ENCODE measurements at places on chromosomes 1 and 21. TPM values are rescaled to one million over a fixed set of nuclear protein-coding genes. Genes with fewer than 3 reads are reported as not detected.
A peak's percentile ranks its signal among the peaks of the same experiment; 100 is the strongest.

PTPN14 gene
- total RNA-seq: 15.7 TPM

FOXO6 gene
- total RNA-seq: 1.00 TPM

CAMTA1 gene
- total RNA-seq: 102 TPM

APCS gene
- total RNA-seq: not detected

- no peak for DNase-seq
Observed at GRCh38 chr1:114259511-114260160, 106.0 kb upstream of the SYT6 start.

- no peak for DNase-seq
Observed at GRCh38 chr1:197066277-197066676, 783 bp downstream of the F13B start.

DNA sequence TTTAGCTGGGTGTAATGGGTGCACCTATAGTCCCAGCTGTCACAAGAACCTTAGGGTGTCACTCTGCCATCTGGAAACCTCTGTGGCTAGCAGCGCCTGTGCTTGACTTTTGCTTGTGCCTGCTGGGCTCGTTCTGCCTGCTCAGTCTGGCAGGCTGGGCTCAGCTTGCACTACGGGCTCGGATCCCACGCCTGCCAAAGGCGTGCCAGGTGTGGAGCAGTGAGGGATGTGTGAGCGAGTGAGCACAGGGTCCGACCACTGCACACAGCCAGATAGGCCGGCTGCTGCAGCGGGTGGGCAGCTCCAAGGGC, 2.8 kb upstream of the LSM10 start:
- peak; percentile 34 for DNase-seq

GRCh38 chr21:45325206-45326168, 37.8 kb upstream of the POFUT2 start:
- peak; percentile 69 for DNase-seq

DNA sequence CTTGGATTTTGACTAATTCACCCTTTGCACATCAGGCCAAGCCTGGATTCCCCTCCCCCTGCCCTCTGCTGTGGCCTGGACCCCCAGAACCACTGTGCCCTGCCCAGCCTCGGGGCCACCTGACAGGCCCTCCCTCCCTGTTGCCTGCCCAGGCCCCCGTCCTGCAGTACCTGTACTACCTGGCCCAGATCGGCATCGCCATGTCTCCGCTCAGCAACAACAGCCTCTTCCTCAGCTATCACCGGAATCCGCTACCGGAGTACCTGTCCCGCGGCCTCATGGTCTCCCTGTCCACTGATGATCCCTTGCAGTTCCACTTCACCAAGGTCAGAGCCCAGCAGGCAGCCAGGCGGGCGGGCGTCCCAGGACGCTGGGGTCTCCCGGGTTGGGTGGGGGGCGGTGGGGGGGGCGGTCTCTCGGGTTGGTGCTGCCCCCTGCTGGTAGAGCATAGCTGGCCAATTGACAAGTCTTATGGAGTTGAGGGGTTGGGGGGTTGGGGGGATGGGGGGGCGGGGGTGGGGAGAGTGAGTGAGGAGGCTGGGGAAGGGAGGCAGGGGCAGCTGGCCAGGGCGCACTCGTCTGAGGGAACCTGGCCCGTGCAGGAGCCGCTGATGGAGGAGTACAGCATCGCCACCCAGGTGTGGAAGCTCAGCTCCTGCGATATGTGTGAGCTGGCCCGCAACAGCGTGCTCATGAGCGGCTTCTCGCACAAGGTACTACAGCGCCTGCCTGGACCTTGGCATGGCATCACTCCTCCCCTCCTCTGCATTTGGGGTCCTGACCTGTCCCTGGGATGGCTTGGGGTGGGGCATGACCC, 10.7 kb downstream of the AMPD2 start:
- DNase-seq: peak; percentile 96

DNA sequence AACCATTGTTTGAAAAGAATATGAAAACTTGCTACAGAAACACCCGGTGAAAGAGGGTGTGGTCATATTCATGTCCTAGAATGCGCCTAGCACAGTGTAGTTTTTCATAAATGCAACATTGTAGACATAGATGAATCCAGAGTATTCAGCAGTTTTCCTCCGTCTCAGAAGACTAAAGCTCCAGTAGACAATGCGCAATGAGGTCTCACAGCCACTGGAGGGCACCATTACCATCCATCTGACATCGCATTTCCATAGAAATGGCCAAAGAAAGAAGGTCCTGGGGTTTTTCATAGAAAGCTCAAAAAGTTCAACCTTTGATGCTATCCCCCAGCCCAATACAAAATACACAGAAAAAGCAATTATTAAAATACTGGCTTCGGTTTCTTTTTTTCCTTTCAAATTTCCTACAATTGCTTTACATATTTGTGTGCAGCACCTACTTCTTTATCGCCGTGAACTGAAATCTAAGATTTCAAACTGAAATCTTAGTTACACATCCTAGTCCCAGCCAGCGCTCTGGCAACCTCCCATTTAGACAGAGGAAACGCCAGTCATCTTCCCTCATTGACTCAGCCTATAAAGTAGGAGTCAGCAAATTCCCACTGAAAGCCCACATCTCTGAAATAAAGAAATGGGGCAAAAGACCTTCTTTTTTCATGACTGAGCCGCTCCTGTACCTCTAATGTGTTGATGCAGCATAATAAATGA, 3.9 kb upstream of the CD58 start:
- DNase-seq: peak; percentile 86

DNA sequence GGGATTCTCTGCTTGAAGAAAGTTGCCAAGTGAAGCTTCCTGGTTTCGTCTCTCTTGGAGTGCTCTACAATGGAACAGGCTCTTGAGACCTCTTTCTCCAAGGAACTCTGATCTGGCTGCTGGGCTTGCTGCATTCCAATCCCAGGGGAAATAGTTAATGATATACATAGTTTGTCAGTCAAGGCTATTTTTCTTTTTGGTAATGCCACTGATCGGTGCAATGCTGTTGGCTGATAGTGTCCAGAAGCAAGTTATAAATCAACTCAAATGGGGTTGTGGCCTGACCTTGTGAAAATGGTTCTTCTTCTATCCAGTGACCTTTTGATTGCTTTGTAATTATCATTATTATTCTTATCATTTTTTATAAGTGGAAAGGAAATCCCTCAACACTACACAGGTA, 48.4 kb upstream of the TNFSF18 start:
- no peak for DNase-seq

DNA sequence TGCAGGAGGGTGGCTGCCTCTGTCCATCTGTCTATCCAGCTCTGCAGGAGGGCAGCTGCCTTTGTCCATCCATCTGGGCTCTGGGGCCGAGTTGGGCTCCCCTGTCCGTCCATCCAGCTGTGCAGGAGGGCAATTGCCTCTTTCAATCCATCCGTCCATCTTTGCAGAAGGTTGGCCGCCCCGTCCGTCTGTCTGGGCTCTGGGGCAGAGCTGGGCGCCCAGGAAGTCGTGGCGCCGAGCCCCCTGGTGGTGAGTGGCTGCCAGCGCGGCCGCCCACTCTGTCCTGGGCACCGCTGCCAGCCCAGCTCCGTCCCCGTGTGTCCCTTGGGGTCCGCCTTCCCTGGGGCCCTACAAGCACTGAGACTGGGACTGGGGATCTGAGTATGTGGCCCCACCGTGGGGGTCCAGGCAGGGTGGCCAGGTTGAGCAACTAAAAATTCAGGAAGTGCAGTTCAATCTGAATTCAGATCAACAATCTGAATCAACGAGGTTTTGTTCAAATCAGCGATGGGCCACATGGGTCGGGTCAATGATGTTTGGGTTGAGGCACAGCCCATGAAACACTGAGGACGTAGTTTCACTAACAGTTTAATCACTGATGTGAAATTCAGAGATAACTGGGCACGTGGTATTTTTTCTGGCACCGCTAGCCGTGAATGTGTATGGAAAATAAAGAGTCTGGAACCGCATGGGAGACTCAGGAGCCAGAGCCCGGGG, 99.1 kb upstream of the ACTRT2 start:
- DNase-seq: no peak
